ENCODE measurements at places on chromosomes 4 and X. TPM values are rescaled to one million over a fixed set of nuclear protein-coding genes. Genes with fewer than 3 reads are reported as not detected.

- peak; percentile 97 for ATAC-seq
Measured at GRCh38 chrX:24014388-24015018, 12.5 kb downstream of the KLHL15 start.

DNA sequence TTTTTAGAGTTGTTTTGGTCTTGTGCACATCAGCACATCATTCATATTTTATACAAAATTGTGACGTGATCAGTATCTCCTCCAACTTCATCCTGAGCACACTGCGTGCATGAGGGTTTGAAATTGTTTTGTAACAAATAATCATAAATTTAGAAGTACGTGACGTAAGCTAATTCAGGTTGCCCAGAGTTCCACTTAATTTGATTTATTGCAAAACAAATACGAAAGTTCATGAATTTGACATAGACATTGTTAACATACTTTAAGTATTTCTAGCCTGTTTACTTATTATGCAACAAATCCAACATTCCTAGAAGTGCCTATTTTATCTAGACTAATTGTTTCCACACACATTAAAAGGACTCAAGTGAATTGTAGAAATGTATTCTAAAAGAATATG is 48.3 kb downstream of the MAP7D3 start:
- no peak for ATAC-seq

- no peak for ATAC-seq
Measured at GRCh38 chrX:74274516-74274915, 29.5 kb upstream of the ZCCHC13 start.

- peak; percentile 92 for ATAC-seq
Measured at GRCh38 chr4:3021627-3022026, 52.7 kb downstream of the HTT-AS start.

GRCh38 chrX:134373736-134374135 is 86.2 kb upstream of the HPRT1 start:
- no peak for ATAC-seq

DNA sequence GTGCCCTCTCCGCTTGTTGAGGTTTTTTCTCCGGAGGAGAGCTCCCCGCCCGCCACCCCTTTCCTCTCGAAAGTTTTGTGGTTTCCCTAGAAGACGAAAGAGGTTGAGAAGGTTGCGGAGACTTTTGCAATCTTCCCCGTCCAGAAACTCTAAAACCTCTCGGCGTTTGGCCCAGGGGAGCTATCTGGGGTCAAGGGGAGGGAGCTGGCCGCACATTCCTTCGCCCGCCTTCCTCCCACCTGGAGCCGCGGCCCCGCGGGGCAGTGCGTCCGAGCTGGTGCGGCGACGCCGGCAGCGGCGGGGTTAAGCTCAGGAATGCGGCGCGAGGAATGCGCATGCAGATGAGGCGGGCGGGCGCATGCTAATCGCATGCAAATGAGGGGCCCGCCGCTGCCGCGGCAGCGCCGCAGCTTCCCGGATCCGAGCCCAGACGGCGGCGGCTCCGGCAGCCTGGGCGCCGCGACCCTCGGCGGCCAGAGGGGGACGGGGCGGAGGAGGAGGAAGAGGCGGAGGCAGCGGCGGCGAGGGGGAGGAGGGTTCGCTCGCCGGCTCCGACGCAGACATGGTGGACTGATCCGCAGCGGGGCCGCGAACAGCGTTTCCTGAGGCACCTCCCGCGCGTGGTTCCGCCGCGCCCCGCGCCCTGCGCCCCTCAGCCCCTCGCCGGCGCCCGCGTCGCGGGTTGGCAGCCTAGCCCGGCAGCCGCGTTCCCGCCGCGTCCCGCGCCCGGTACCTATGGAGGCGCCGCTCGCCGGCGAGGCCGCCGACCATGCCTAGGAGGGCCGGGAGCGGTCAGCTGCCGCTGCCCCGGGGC is at the start of gene WWC2:
WWC2 (plus strand) TSS at position 535 of the 814 bp plus-strand sequence; CDS start at position 770, 235 bp downstream.
- peak; percentile 82 for ATAC-seq

GRCh38 chr4:150038335-150039076 is 39.7 kb upstream of the DCLK2 start:
- no peak for ATAC-seq

DNA sequence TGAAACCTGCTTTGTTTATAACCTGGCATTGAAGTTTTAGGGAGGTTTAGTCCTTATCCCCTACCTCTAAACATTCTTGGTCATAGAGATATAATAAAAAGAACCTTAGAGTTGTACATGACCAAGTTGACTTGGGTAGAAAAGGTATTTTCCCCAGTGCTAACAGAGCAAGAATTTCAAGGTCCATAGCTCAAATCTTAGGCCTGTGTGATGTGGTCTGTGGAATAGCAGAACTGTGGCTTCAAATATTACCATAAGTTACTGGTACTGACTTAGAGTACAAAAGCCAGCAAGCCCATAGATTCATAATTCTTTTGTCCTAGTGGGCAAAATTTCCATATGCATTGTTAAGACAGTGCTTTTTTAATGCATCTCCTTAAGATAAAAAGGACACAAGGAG is 91.2 kb downstream of the GPRIN3 start:
- no peak for ATAC-seq

DNA sequence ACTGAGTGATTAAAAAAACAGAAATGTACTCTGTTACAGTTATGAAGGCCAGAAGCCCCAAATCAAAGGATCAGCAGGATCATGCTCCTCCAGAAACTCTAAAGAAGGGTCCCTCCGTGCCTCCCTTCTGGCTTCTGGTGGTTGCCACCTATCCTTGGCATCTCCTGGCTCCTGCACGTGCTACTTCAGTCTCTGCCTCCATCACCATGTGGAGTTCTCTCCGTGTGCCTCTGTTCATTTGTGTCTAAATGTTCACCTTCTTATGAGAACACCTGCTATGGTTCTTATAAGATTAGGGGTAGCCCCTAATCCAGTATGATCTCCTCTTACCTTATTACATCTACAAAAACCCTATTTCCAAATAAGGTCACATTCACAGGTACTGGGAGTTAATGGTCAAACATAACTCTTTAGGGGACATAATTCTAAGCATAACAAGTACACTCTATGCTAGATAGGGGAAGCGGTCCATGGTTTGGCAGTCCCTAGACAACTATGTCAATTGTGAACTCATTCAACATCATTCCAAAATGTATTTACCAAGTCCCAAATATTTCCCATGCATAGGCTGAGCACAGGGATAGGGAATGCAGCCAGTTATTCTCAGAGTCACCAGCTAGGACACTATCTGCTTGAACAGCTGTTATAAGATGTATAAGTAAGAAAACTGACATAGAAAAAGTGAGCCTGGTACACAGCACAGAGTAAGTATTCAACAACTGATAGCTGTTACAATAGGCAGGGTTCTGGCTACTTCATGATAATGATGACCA is 295.5 kb upstream of the BOD1L1 start:
- ATAC-seq = no peak

DNA sequence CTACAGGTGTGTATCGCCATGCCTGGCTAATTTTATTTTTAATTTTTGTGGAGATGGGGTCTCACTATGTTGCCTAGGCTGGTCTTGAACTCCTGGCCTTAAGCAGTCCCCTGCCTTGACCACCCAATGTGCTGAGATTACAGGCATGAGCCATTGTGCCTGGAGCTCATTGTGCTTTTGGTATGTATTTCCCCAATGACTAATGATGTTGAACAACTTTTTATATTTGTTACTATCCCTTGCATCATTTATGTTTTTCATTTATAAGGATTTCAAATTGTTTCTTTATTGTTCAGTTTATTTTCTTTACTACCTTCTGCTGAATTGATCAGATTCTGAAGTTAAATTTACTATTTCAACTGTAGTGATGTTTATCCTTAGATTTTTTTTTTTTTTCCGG is 199.7 kb downstream of the CEP135 start:
- ATAC-seq = no peak

GRCh38 chr4:30808276-30808675 is 88.1 kb downstream of the PCDH7 start:
- no peak for ATAC-seq

- no peak for ATAC-seq
Measured at GRCh38 chr4:53863736-53864365, 200.6 kb downstream of the CHIC2 start.

GRCh38 chrX:24934279-24934678 is 81.5 kb downstream of the ARX start:
- ATAC-seq = no peak

GRCh38 chrX:100649550-100650356 is 5.8 kb downstream of the SRPX2 start:
- ATAC-seq = no peak

DNA sequence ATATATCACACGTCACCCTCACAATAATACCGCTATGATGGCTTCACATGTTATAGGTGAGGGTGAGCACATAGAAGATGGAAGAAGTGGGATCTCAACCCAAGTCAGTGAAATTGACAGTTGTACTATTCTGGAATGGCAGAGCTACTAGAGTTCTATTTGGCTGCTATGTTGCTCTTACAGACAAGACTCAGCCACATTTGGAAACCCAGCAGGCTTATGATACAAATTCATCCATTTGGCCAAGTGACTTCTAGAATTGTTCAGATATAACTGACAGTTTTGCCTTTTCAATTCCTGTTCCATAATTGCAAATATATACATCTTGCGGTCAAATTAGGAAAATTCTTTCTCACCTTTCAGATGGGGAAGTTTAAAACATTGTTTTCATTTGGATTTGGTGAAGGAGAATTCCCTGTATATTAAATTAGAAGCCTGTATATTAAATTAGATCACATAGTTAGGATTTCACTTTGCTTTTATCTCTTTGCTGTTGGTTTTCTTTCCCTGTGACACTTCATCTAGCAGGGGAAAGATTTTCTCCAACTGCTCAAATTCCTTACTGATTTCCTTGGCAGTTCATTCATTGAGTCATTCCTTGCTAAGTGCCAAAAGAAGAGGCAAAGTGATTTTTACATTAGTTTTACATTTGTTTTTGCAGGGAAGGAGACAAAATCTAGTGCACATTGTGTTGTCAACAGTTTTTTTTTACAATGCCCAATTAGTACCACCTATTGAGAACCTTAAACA is 120.6 kb upstream of the TBC1D9 start:
- no peak for ATAC-seq

GRCh38 chr4:103774326-103774825 is 54.6 kb upstream of the TACR3 start:
- ATAC-seq = no peak

GRCh38 chr4:172631832-172632231 is 536.8 kb upstream of the GALNT7 start:
- no peak for ATAC-seq

DNA sequence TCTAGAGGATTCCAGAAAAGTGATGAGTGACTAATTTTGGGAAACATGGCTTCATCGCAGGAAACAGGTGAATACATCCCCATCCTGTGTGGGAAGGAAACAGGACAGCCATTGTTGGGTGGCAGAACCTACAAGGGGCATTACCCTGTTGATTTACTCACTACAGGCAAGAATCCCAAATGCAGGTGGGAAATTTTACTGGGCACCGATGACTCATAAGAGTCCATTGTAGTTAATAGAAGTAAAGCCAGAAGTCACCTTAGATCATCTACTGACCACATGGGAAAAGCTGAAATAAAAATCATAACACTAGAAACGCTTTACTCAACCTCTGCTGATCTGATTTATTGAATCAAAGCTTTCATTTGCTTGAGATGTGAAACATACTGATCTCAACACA is 136.4 kb downstream of the TRIML1 start:
- no peak for ATAC-seq

- ATAC-seq = no peak
Measured at GRCh38 chr4:156575430-156576073, 396.0 kb downstream of the PDGFC start.

DNA sequence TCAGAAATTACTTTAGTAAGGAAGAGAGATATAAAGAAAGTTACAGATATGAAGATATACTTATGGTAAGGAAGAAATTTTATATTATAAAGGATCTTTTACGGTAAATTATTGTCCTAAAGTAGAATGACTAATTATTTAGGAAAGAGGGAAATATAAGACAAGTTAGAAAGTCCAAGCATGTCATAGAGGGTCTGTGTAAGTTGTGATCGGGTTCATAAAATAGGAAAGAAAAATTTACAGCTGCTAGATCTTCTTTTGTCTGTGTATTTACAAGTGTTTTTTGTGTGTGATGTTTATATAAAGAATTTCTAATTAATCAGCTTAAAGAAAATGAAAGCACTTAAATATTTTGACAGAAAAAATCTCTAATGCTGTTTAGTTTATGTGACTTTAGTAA is 1054.9 kb upstream of the DIAPH2 start:
- ATAC-seq = no peak

- ATAC-seq = no peak
Measured at GRCh38 chr4:95180531-95181242, 368.1 kb downstream of the UNC5C start.

- ATAC-seq = no peak
Measured at GRCh38 chrX:53684415-53685192, 1.9 kb downstream of the HUWE1 start.

DNA sequence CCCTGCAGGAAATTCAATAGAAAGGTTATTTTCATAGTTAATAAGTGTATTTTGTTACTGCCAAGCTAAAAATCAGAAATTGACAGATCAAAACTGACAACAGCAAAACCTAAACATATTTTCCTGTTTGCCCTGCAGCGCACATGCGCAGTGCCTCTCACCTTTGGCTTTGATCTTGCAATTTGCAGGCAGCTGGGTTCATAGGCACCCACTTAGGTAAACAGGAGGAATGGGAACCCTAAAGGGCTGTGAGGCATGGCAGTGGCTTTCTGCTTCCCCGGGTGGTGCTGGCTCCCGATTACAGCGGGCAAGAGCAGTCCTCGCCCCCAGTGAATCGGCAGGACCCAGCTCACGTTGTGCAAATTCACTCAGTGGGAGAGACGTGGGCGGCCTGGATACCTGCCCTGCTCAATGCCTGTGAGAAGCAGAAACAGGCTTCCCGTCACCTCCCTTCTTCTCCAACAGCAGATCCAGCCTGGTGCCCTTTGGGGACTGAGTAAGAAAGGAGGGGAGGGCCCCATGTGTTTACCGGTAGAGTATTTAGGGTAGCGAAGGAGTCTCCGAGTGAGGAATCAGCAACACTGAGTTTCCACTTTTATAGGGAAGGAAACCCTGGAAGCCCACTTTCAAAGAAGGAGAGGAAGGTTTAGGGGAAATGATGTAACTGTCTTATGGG is 25.7 kb downstream of the CCKAR start:
- no peak for ATAC-seq

GRCh38 chrX:11010476-11010875 is 100.7 kb upstream of the HCCS start:
- no peak for ATAC-seq

TRAM1L1 gene
- not detected for total RNA-seq

RBMXL3 gene
- not detected for total RNA-seq

LRP2BP gene
- total RNA-seq = 1.2 TPM

SSX4B gene
- not detected for total RNA-seq

FAM47E gene
- total RNA-seq = not detected

NPY2R gene
- total RNA-seq = not detected

SPANXA2 gene
- not detected for total RNA-seq

WAS gene
- total RNA-seq = 96.8 TPM

GALNT7 gene
- total RNA-seq = 9.6 TPM

PHEX gene
- 0.19 TPM for total RNA-seq

LDB2 gene
- not detected for total RNA-seq

SHROOM2 gene
- not detected for total RNA-seq

RNF212 gene
- 1.3 TPM for total RNA-seq
